NCI-H2081 (cell line): ENCODE measurements at places on chromosomes 5 and 9.

DNA sequence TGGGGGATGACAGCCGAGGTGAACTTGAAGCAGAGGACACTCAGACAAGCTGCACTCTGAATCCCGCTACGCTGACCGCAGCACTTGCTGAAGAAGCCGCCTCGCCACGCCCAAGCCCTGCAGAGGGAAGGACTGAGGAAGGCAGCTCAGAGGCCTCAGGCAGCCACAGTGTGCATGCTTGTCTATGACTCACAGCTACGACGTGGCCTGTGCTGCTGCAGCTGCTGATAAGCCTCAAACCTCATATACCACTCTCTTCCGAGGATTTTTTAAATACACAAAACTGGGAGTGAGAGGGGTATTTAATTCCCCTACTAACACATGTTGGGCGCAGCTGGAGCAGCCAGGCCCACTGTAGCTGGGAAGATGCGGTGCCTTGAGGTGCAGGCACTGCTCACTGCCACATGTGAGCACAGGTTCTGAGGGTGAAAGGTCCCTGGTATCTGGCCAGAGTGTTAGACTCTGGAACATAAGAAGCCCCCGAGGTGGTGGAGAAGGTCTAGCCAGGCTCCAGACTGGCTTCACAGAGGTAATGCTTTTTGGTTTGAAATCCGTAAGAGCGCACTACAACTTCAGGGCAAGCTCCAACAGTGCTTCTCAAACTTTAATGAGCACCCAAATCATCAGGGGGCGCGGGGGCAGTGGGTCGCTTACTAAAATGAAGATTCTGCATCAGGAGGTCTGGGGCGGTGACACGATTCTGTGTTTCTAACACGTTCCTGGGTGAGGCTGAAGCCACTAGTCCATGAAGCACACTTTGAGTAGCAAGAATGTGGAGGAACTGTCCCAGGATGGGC is 196.8 kb downstream of the AUH start:
- DNase-seq, result no peak

GRCh38 chr5:5066276-5067186 is 73.6 kb upstream of the ADAMTS16 start:
- DNase-seq, result no peak

- DNase-seq, result peak; percentile 76
Measured at GRCh38 chr9:3498691-3499090, 27.1 kb downstream of the RFX3 start.

GRCh38 chr5:174384509-174384947 is 339.0 kb downstream of the NSG2 start:
- DNase-seq, result no peak

DNA sequence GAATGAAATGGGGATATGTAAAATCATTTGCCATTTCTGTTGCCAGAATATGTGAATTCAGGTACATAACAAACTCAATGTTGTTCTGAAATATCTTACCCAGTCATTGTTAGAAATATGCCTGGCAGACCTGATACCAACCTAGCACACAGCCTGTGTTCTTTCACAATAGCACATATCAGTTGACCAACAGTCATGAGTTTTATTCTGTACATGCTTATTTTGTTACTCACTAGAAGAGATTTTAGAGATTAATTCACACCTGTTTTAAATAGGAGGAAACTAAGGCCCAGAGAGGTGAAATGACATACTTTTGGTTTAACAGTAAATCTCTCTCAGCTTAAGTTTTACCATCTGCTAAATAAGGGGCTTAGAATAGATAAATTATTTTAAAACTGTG is 8.4 kb upstream of the PPP1R2B start:
- DNase-seq, result no peak

DNA sequence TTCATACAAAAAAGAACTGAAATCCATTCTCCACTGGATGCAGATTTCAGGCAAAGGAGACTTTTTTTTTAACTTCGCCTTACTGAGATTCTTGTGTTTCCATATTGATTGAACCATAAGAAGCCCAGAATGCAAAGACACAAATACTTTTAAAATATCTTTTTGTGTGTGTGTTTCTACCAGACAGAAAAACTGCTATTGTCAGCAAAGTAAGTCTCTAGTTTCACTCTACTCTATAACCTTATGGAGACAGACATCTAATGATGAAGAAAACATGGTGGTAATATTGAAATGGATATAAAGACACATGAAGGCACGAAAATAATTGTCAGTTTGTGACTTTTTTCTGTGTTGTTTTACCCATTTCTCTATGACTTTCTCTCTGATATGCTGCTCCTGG is 260.3 kb upstream of the RORB start:
- no peak for DNase-seq

GRCh38 chr9:124940521-124940893 is 376 bp downstream of the GOLGA1 start:
- DNase-seq, result peak; percentile 96

DNA sequence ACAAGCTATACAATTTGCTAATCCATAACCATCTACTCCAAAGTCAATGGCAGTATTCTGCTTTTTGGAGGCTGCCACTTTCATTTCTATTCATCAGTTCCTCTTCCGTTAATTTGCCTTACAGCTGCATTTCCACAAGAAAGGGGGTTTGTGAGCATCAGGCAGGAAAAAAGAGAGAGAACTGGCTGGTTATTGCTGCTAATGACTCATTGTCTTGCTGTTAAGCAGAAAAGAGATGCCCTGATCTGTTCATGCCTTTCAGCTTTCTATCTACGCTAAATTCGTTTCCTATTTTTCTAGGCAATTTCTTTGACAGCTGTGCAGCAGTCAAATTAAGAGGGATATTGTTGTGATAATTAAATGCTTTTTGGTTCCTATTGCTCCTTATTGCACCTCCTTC is 65.9 kb upstream of the GNAQ start:
- no peak for DNase-seq
